ENCODE measurements at places on chromosomes 12 and 14.

DNA sequence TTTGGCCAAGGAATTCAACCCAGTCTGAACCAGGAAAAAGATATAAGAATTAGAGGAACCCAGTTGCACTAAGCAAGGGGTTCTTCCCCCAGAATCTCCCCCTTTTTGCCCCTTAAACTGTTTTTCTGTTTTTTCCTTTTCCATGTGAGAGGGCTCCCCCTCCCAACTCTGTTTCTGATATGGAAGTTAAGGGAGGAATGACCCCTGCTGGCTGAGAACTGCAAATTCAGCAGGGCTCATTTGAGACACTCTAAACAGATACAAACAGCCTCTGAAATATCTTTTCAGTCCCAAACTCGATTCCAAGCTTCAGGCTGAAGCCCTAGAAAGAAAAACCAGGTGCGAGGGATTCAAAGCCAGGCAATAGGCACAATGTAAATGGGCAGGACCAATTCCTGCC, 132.7 kb downstream of the SLC41A2 start:
- DNase-seq, result no peak

DNA sequence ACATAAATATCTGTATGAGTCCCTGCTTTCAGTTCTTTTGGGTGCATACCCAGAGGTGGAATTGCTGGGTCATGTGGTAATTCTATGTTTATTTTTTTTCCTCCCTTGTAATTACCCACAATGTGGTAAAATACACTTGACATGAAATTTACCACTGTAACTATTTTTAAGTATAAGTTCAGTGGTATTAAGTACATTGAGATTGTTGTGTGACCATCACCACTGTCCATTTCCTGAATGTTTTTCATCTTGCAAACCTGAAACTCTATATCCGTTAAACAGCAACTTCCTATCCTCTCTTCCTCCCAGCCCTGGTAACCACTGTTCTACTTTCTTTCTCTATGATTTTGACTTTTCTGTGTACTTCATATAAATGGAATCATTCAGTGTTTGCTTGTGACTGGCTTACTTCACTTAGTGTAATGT, 51.4 kb downstream of the BORCS5 start:
- DNase-seq, result no peak

GRCh38 chr12:92486443-92487137, 216.2 kb upstream of the PLEKHG7 start:
- DNase-seq, result no peak

- no peak for DNase-seq
Measured at GRCh38 chr14:53391156-53391555, 238.0 kb upstream of the DDHD1 start.

GRCh38 chr14:74765721-74766120, 2.6 kb downstream of the YLPM1 start:
- DNase-seq, result no peak

GRCh38 chr12:39061576-39061975, 156.2 kb upstream of the CPNE8 start:
- no peak for DNase-seq

GRCh38 chr12:79454338-79454843, 236.4 kb downstream of the PAWR start:
- no peak for DNase-seq

DNA sequence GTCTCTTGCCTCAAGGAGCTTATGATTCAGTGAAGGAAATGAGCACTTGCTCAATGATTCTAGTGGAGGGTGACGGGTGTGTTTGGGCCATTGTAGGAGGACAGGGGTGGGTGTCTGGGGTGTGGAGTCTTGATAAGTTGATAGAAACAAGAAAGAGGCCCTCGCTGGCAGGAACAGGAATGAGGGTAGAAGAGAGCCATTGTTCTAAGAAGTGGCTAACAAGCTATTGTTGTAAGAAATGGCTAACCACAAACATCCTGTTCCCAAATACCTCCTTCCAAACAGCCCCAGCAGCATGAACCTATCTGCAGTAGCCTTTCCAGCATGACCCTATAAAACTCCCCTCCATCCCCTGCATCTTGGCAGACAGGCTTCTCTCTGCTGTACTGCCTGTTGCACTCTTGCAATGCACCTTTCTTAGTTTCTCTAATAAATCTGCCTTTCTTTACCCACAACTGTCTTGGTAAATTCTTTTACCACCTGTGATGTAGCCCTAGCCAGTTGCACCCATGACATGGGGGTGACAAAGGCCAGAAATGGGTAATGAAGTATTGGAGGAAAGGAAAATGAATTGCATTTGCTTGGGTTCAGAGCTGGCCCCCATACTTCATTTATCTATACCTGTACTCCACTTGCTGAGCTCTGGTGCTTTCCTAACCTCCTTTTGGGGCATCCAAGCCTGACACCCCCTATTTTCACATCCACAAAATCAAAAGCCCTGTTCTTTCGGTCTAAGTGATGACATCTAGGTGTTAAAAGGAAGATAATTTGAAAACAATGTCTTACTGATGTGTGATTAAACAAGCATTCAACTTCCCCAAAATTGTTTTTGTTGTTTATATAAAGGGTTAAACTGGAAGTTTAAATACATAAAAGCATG, 389.1 kb downstream of the GRIN2B start:
- DNase-seq, result no peak

DNA sequence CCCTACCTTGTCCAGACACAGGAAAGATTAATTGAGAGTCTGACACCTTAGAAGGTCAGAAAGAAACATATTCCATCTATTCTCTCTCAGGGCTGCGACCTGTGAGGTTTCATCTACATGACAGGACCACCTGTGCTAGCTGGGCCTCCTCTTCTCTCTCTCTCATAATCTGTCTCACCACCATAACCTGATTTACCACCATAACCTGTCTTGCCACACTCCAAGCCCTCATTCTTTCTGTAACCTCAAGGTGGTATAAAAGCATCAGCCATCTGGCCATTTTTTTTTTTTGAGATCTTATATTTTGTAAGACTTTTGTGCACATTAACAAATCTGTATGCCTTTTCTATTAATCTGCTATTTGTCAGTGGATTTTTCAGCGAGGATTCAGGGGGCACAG, 75.5 kb downstream of the ACADS start:
- no peak for DNase-seq

Measured in NCI-H2171 (cell line).